ENCODE measurements at places on chromosomes 7 and 10.
A peak's percentile ranks its signal among the peaks of the same experiment; 100 is the strongest.

DNA sequence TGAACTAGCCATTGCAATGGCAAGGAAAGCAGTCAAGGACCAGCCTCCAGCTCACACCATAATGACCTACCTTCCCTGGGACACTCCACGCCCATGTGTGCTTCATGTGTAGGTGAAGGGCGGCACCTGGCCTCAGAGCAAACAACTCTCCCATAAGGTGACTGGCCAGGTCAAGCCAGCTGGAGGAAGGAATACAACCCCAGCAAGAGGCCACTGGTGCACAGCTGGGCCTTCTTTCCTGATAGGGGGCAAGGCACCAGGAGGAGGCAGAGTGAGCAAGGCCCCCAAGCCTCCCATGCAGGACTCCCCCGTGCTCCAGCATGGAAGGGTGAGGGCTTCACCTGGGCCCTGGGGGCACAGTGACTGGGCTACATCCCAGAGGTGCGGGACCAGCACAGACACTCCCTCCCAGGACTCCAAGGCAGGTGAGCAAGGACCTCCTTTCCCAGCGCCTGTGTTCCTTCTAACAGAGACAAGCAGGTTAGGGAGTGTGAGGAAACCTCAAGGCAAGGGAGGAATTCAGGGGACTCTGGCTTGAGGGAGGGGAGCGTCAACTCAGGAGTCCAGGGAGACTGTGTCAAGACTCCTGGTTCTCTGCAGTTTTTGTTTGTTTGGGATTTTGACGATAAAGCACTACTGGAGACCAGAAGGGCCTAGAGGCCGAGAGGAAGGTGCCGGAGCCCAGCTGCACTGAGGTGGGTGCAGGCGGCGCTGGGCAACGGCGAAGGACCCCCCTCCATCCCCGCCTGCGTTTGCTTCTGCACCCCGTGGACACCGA is 1.7 kb downstream of the PTPRN2 start:
- no peak for DNase-seq

DNA sequence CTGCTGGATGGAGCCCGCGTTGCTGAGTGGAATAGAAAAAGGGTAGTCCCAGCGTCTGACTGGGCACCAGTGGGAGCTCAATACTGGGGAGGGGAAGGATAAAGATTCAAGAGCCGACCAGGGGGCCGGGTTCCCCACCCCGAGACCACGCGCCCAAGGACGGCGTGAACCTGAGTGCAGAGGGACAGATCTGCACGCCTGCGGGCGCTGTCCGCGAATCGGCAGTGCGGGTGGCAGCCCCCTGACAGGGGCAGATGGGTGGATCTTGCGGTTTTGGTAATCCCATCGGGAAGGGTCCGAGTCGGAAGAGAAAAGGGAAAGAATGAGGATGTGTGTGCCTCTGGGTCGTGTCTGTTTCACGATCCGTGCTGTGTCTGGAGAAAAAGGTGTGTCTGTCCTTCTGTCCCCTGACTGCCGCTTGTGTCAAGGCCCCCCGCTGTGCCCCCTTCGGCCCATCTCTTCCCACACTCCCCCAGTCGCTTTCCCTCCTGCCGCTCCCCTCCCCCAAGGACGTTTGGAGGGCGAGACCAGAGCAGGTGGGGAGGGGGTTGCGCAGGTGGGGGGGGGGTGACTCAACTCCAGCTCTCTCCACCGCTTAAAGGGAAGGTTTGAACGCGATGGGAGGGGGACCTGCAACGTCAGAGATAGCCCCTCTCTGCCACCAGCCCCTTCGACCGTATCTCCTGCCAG is 734 bp upstream of the VGF start:
- DNase-seq: no peak

- peak; percentile 91 for DNase-seq
Observed at GRCh38 chr10:80498833-80499741, 38.6 kb upstream of the SH2D4B start.

DNA sequence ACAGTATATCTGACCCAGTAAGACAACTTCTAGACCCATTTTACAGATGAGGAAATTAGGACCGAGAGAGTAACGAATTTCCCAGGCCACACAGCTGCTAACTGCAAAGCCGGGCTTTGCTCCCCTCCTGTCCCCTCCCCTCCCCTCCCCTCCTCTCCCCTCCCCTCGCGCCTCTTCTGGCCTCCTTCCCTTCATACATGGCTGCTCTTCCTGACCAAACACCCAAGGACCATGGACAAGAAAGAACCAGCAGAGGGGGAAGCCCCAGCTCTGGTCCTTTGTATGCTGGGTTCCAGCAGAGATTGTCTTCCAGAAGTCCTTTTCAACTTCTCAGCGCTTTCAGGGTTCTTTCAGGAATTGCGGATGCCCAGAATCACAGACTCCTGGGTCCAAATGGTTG is 3.6 kb upstream of the TMEM72 start:
- DNase-seq: no peak

DNA sequence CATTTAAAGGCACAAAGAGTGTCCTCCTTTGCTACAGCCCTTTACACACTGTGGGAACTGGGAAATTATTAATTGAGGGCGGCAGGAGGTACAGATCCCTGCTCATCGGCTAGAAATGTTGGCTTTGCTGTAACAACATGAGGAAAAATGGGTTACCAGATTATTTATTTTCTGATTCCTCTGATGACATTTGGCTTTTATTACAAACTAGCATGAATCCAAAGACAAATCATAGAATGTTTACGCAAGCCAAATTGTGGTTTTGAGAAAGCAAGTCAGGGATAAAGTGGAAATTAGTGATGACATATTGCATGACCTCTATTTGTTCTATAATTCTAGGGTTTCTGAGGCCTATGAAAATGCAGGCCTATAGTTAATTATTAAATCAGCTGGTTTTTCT is 126.1 kb upstream of the TMEM196 start:
- no peak for DNase-seq

DNA sequence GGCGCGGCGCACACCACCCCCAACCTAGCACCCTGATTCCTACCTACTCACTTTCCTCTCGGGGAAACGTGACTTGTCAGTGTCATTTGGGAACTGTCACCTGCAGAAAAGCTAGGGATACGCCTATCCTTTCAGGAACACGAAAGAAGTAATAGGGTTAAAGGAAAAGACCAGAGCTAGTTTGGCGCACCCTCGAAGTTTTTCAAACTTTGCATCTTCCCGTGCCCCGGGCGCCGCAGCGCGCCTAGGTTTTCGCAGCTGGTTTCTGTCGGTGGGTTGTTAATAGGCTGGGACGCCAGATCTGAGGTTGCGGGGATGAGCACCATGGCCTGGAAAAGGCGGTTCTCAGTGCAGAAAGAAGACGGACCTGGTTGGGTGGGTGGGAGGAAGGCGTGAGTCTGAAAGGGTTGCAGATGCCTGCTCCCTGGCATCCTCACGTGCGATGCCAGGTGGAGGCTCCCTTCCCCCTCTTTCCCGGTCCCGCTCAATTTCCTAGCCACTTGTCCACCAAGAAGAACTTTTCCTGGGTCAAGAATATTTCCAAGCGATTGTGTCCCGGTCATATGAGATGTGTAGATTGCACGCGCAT is 568 bp upstream of the MEOX2 start:
- no peak for DNase-seq

DNA sequence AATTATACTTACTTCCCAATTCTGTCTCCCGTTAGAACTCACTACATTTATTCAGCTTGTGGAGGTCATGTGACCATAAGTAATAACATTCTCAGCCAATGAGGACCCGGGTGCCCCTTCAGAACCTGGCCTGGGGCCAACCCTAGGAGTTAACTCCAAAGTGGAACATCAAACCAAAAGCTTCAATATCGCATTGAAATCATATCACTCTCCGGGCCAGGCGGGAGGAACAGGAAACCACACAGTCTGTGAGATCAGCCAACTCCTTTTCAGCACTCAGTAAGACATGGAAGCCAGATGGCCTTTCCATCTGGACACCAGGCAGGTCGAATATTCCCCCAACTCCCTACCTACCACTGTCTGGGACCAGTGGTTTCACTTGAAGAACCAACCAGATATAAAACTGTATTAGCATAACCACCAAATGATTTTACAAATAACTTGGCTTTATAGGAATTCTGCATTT is 5.5 kb downstream of the CREB3L2 start:
- DNase-seq: no peak

- no peak for DNase-seq
Observed at GRCh38 chr10:73803680-73804286, 7.6 kb downstream of the NDST2 start.

DNA sequence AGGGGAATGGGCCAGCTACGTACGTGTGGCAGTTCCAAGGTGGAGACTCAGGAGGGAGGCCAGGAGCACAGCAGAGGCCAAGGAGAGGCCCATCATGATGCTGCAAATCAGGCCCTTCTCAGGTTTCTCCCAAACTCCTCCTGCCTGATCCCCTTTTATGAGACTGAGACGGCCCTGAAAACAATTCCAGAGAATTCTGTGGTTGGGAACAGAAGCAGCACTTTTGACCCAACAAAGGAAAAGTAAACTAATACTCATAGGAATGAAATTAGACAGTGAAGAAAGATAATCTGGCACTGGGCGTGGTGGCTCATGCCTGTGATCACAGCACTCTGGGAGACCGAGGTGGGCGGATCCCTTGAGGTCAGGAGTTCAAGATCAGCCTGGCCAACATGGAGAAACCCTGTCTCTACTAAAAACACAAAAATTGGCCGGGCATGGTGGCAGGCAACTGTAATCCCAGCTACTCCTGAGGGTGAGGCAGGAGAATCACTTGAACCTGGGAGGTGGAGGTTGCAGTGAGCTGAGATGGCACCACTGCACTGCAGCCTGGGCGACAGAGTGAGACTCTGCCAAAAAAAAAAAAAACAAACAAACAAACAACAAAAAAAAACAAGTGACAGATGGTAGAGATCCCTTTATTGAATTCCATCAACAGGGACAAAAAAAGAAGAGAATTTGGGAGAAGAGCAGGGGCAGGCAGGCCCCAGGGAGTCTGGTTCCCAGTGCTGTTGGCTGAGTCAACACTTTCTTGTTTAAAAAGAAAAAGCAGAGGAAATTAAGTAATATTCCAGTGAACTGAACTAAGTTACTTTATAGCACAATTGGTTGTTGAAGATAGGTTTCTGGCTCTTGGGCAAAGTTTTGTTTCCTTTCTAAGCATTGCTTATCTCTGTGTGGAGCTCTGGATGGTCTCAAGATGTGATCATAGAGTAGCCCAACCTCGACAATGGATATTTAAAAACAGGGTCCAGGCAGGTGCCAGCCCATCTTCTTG is at the start of gene CCL26:
TSS of gene CCL26 (minus strand) at position 131 of the 997 bp plus-strand sequence. CDS start at position 96, 35 bp downstream.
- DNase-seq: peak; percentile 56

GRCh38 chr7:105682341-105683060 is 101.2 kb upstream of the EFCAB10 start:
- no peak for DNase-seq

DNA sequence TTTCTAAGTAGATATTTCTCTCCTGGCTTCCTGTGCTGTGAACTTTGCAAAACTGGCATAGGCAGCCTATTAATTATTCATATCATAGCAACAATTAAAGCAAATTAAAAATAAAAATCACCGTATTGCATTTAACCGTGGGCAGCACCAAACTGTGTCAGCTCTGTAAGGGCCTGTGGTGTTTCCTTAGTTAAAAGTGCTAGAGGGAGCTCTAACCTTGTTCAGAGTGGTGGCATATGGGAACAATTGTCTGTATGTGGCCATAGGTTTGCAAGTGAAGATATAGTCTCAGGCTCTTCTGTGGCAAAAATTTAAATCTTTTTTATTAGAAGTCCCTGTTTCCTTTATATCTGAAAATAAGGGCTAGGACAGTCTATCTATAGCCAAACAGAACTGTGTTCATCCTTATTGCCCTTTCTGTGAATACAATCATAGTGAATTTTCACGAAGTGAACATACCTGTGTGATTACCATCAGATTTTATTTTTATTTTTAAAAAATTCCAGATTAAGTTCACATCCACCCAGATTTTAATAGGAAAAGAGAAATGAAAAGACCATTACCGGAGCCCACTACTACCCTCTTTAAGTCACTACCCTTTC is 92.6 kb downstream of the POLL start:
- no peak for DNase-seq

DNA sequence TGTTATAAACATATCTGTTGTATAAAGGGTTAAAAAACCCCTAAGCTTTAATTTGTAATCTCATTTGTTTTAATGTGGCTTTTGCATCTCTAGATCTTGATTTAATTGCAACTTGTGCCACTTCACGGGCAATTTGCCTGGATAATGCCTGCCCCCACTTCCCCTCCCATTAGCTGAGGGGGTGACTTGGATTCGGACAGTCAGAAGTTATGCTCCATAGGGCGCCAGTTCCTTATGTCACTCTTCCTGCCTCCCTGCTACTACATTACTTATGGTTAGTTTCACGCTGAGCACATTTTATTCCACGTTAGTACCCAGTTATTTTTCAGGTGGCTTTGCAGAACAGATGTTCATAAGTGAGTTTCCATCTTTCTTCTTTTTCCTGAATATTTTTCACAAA is 1015.2 kb upstream of the PHF14 start:
- DNase-seq: no peak

- no peak for DNase-seq
Observed at GRCh38 chr10:35219292-35219691, 92.6 kb downstream of the CREM start.

GRCh38 chr10:12587451-12587888 is 238.1 kb downstream of the CAMK1D start:
- DNase-seq: no peak

GRCh38 chr10:110704070-110704469 is 59.9 kb downstream of the RBM20 start:
- no peak for DNase-seq

DNA sequence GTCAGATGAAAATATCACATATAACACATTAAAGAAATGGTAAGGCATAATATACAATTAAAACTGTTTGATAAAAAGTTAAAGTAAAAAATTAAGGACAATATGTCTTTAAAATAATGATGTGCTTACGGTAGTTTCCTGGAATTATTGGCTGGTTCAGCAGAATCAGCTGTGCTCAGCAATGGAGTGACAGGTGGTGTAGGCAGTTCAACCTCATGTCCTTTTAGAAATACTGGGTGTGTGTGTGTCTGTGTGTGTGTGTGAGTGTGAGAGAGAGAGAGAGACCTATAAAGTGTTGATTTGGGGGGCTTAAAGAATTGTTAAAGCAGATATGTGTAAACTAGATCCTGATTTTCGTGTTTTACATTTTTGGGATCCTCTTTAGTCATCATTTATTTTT is 141.2 kb downstream of the ADAM22 start:
- no peak for DNase-seq

DNA sequence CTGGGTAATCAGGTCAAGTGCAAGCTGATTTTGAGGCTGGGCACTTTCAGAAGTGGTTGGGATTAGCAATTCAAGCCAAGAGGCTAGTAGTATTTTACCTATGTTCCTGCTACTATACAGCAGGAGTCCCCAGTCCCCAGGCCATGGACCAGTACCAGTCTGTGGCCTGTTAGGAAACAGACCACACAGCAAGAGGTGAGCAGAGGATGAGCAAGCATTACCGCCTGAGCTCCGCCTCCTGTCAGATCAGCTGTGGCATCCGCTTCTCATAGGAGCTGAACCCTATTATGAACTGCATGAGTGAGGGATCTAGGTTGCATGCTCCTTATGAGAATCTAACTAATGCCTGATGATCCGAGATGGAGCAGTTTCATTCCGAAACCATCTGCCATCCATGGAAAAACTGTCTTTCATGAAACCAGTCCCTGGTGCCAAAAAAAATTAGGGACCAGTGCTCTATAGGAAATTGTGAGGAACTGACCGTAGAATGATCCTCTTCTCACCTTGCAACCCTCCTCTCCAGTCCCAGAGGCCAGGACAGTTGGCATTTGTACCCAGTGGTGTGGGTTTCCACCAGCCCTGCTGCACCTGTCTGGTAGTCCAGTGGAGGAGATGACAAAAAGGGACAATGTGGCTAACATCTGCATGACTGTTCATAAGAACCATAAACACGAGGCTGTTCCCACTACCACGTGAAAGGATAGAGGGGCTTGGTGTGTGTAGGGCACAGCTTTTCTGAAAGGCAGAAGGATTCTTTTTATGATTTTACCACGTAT is 172.5 kb downstream of the KIAA1217 start:
- DNase-seq: no peak
